ENCODE measurements at places on chromosomes 3 and 15.

- DNase-seq = no peak
Measured at GRCh38 chr3:87082796-87083440, 92.0 kb upstream of the VGLL3 start.

- DNase-seq = no peak
Measured at GRCh38 chr3:50186096-50186495, 5.3 kb upstream of the GNAT1 start.

GRCh38 chr3:13532085-13532484 lies 16.8 kb upstream of the FBLN2 start:
- no peak for DNase-seq

- DNase-seq = no peak
Measured at GRCh38 chr15:79089331-79089889, 1.2 kb downstream of the RASGRF1 start.

DNA sequence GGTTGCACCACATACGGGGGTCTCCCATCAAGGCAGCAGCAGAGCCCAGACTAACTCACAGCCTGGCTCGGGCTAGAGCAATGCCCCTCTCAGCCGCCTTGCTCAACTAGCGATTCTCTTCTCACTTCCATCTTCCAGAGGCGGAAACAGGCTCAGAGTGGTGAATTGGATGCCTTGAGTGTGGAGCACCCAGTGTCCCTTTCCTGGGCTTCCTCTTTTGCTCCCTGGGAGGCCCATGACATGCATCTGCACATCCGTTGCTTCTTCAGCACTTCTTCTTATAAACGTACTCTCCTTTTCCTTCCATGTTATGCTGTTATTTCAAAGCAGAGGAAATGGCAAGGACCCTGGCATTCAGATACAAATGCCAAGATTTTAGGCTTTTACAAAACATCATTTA lies 2.1 kb upstream of the IQSEC1 start:
- DNase-seq = no peak

- DNase-seq = no peak
Measured at GRCh38 chr15:53843869-53844569, 84.6 kb upstream of the WDR72 start.

GRCh38 chr3:101836652-101837598 lies 12.4 kb upstream of the NFKBIZ start:
- no peak for DNase-seq

GRCh38 chr3:174202561-174202960 lies 656.6 kb upstream of the NAALADL2 start:
- DNase-seq = no peak

GRCh38 chr15:93417156-93417555 lies 328.1 kb upstream of the RGMA start:
- DNase-seq = no peak

DNA sequence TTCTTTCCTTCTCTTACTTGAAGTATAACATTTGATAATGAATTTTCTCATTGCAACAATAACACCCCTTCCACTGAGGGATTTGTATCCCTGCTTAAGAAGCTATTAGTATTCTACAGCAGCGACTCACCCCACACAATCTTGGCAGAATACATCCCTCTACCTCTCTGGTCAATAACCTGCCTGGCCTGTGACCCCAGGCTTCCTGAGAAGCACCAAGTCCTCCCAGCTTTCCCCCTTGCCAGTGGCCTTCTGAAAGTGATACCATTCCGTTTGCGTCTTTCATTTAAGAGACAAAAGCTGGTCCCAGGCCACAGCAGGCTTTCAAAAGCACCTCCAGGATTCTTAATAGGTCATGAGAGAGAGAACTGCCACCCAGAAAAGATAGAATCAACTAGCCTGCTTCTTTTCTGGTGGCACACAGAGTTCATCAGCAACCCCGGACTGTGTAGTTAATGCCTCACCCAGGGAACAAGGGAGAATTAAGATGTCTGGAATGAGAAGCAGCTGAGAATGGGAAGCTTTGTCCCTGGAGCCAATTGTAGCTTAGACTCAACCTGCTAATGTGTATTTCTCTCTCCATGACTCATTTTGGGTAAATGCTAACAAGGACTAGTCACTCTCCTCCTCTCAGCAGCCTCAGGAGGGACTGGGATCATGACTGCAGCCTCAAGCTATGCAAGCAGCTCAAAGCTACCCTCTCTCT lies 101.0 kb upstream of the CPNE4 start:
- DNase-seq = no peak

DNA sequence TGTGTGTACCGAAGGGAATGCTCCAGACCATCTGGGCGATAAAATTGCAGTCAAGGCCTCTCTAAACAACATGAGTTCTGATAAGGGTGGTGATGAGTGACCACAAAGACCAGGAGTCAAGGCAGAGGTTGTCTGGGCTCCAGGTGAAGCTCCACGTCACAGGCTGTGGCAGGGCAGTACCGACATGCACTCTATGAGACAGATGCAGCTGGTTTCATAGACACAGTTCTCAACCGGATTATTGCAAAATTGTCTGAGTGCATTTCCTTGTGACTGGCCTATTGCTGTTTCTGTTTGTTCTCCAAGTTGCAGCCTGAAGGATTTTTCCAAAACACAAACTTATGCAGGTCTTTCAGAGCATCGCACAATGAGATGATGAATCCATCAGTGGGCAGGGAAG lies 157.5 kb upstream of the HES1 start:
- no peak for DNase-seq

DNA sequence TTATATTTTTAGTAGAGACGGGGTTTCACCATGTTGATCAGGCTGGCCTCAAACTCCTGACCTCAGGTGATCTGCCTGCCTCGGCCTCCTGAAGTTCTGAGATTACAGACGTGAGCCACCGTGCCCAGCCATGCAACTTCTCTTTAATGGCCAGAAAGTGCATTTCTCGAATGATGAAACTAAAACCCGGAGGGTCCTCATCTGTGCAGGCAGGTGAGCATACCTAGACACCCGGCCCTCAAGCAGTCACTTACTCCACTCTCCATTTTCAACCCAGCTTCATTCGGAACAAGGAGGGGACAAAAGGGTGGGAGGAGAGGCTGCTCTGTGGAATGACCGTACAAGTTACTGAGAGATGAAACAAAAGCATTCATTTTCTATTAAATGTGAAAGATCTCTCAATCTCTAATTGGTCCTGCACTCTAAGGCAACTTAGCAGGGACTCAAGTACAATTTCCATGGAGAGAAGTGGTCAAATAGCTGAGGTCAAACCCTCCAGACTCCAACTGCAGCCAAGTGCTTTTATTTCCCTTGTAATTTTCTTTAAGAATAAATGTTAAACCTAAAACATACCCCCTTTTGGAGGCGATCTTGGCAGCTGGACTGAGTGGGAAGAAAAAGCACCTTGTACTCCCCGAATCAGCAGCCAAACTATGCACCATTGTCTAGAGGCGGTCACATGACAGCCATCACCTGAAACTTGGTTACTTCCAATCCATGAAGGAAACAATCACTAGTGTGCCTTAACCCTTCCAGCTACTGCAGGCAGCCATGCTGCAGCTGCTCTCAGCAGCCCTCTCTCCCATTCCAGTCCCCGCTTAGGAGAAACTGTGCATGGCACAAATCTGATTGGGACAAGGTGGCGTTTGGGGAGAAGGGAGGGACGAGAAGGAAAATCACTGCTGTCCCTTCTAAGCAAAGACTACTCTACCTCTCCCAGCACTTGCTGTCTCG lies 62.2 kb downstream of the VGLL4 start:
- no peak for DNase-seq

DNA sequence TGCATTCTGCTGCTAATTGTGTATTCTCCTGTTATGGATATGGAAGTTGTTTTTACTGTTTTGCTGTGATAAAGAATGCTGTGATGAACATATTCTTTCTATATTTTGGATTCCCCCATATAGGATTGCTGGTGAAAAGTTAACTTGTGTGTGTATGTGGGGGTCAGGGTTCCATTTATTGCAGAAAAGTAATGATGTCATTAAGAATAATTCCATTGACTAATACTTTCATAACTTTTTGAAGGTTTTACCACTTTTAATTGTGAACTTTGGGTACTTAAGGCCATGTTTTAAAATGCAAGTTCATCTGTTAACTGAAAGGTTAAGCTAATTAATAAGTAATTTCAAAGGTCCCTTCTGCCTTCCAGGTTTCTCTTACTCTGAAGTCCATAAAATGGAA lies 6.2 kb downstream of the NEO1 start:
- no peak for DNase-seq

DNA sequence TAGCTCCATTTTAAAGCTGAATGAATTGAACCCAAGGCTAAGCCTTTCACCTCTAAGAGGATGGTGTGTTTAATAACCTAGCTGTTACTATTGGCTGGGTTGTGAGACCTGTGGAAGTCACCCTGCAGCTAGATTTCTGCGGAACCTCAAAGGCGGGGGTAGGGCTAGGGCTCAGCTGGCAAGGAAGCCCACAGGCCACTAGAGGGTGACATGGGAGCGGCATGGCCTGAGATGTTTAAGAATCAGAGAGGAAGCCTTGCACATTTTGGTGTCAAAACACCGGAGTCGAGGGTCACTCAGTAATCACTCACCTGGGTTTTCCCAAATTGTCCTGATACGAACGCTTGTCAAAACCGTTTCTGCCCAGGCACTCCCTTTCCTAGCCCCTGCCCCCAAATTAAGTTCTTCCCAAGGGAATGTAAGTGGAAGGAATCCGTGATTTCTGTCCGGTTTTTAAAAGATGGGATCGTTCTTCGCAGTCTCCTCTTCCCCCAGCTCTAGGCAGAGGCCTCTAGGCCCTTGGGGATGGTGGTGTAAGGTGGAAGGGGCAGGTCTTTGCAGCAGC lies 3.8 kb upstream of the ACAD9 start:
- DNase-seq = peak; percentile 54

- peak; percentile 77 for DNase-seq
Measured at GRCh38 chr15:78618490-78618934, 2.3 kb downstream of the CHRNA3 start.

- DNase-seq = no peak
Measured at GRCh38 chr3:13891492-13892073, 11.7 kb upstream of the WNT7A start.

- DNase-seq = no peak
Measured at GRCh38 chr3:136929977-136930670, 27.7 kb upstream of the IL20RB start.

DNA sequence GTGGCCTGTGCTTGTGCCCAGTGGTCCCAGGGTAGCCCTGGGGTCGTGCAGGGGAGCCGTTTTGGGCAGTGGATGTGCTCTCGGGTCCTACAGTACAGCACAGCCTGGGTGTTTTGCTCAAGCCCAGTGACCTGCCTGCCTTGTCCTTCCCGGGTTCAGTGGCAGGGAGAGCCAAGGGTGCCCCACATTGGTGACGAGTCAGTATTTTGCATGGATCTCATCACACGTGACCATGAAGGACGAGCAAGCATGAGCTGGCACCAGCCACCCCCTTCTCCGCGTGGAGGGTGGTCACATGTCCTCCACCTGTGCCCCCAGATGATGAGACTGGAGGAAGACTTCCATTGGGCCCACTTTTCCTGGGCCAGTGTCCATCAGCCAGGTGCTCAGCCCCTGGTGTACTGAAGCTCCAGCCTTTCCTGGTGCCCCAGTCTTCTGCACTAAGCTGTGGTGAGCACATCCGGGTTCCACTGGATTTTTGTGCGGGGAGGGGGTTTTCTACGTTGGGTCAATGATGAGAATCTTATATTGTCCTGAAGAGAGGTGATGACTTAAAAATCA lies 197.5 kb downstream of the UBE3A start:
- no peak for DNase-seq

GRCh38 chr3:126995254-126995780 lies 12.4 kb downstream of the PLXNA1 start:
- DNase-seq = no peak

DNA sequence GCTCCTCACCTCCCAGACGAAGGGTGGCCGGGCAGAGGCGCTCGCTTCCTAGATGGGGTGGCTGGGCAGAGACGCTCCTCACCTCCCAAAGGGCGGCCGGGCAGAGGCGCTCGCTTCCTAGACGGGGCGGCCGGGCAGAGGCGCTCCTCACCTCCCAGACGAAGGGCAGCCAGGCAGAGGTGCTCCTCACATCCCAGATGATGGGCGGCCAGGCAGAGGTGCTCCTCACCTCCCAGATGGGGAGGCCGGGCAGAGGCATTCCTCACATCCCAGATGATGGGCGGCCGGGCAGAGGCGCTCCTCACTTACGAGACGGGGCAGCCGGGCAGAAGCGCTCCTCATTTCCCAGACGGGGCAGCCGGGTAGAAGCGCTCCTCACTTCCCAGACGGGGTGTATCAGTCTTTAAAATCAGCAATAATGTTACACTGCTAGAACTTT lies 19.4 kb upstream of the CCNL1 start:
- DNase-seq = no peak

DNA sequence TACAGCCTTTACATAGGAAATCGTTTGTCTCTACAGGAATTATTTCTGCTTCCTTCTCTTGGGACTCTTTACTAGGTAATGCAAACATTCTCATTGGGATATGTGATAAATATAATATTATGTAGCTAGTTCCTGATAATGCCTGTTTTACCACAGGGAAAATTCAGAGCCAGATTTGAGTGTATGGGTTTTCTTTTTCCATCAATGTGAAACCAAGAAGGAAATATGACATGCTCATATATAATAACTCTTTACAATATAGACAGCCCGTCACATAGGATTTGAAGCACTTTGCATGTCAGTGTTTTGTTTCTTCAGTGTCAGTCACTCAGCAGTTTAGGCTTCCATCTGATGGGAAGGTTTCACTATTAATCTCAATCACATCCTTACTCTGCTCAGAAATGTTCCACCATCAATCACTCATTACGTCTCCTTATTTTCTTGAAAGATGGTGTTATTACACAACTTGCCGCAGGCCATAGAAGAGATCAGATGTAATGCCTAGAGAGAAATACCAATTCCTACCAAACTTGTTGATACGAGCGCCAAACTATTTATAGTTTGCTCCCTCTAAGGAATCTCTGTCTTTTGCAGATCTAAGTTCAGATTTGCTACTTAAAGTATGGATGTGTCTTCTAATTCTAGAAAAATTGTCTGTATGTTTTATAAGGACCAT lies 314.8 kb downstream of the DIPK2A start:
- no peak for DNase-seq

DNA sequence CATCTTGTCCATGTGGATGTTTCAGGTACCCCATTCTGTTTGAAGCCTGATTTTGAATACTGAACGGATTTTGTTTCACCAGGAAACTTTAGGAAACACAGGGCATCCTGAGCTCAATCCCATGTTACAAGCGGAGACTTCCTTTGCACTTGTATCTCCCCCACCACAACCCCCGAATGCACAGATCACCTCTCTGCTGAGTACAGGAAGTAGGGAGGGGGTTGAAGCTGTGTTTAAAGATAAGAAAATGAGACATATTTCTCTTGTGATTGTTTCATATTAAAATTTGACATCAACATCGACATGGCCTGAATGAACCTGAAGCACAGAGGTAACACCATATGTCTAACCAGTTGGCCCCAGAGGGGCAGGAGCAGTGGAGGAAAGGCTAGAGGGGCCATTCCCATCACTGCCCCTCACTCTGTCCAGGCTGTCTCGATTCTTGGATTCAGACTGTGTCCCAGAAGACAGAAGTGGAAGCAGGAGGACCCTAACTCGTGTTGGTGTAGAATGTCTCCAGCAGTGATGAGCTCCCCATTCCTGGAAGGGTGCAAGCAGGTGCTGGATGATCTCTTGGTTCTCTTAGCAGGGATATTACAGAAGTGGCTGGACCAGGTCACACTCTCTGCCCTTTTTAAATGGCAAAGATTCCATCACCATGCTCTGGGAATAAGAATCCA lies 59.6 kb upstream of the IQSEC1 start:
- DNase-seq = no peak
